Right renal pelvis (tissue), 4 donors: ENCODE measurements at places on chromosomes 16 and 17. TPM values are rescaled to one million over a fixed set of nuclear protein-coding genes. Genes with fewer than 3 reads are reported as not detected.

The SNRNP25 gene
- 41.8 TPM for polyA plus RNA-seq

The ALDH3A1 gene
- 1.4 TPM for polyA plus RNA-seq

The WNT9B gene
- polyA plus RNA-seq, result 13.8 TPM

- no peak for DNase-seq
Observed at GRCh38 chr17:32854207-32854606, 22.7 kb downstream of the MYO1D start.

DNA sequence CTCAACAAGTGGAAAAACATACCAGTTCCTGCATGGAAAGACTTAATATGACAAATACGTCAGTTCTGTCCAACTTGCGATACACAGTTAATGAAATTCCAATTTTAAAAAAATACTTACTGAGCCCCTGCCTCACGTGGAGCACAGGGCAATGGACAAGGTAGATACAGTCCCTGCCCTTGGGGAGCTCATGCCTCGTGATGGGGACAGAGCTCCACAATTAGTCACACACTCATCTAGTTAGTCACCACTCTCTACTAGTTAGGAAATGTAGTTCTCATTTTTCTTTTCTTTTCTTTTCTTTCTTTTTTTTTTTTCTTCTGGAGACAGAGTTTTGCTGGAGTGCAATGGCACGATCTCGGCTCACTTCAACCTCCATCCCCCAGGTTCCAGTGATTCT is 74.7 kb upstream of the CDH5 start:
- DNase-seq, result no peak

GRCh38 chr17:80937462-80938381 is 53.9 kb upstream of the CHMP6 start:
- no peak for DNase-seq

GRCh38 chr17:36063786-36064541 is at the start of gene CCL18:
TSS of gene CCL18 (plus strand) at chr17:36064272. CDS start at chr17:36064343, 71 bp downstream.
- no peak for DNase-seq

The SSTR5 gene
- polyA plus RNA-seq, result 0.34 TPM

DNA sequence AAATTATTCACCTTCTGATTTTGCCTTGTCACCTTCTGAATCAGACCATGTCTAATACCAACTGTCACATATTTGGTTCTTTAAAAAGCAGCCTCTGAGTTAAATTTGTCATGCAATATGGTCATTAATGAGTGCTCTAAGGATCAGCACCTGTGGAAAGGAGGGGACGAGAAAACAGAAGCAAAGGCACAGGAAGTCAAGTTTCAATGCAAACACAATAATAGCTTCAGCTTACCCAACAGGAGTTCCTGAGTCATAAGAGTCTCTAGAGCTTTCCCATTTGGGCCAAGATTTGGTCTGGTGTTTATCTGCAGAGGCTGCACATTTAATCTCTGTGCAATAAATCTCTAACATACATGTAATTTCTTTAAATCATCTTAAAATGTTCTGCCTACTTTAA is 889.8 kb downstream of the CDH8 start:
- DNase-seq, result no peak

DNA sequence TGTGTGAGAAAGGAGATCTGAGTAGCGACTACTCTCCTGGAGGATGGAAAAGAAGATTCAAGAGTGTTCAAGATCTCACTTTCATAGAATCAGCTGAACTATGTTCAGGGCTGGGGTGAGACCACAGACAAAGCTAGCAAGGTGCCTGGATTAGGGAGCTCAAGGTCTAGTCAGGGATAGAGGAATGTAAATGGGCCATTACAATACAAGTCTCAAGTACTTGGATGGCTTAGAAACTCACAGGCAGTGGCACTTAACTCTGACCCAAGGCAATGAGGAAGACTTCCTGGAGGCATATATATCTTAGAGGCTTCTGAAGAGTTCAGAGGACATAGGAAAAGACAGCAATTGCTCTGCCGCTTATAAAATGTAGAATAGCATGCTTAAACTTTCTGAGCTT is 184.9 kb upstream of the CDH11 start:
- DNase-seq, result no peak

DNA sequence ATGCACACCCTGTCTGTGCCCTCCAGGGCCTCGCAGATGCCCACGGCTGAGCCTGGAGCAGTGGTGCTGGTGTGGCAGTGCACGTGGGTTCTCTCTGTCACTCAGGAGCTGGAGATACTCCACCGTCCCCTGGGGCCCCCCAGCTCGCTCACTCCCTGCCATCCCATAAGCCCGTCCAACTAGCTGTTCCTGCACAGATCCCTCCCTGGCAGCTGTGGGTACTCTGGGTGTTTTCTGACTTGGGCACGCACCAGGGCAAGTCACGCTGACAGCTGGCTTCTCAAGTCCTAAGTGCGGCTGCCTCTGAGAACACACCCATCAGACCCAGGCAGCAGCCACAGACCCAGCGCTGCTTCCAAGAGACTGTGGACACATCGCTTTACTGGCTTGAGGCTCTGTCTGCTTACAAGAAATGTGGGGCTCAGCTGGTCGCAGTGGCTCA is 25.4 kb upstream of the ITGB4 start:
- DNase-seq, result no peak

DNA sequence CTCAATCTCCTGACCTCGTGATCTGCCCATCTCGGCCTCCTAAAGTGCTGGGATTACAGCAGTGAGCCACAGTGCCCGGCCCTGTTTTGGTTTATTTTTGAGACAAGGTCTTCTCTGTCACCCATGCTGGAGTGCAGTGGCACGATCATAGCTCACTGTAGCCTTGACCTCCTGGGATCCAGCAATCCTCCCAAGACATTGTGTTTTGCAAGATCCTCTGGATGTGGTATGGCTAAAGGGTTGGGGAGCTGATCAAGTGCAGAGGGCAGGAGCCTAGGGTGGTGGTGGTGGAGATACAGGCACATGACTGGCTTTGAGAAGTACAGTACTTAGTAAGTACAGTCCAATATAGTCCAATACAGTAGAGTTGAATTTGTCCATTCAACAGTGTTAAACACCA is 16.6 kb upstream of the TNS4 start:
- DNase-seq, result no peak

The MYH3 gene
- 4.7 TPM for polyA plus RNA-seq

- no peak for DNase-seq
Observed at GRCh38 chr16:53900667-53901066, 196.7 kb downstream of the FTO start.
